Dermis lymphatic vessel endothelial cell (primary cell): ENCODE measurements at places on chromosomes 12 and 14. TPM values are rescaled to one million over a fixed set of nuclear protein-coding genes. Genes with fewer than 3 reads are reported as not detected.

The WNT1 gene
- not detected in 2 replicates for total RNA-seq

The GALNT8 gene
- 0.09 and 0.11 TPM in 2 replicates for total RNA-seq

The RNASE3 gene
- total RNA-seq: not detected in 2 replicates

The RTL1 gene
- not detected in 2 replicates for total RNA-seq

The COX8C gene
- not detected in 2 replicates for total RNA-seq

The LBHD2 gene
- not detected in 2 replicates for total RNA-seq

The DNAH10 gene
- under 0.01 and 0.17 TPM in 2 replicates for total RNA-seq

The C1S gene
- total RNA-seq: 0.09 and 0.65 TPM in 2 replicates

The NEUROD4 gene
- not detected in 2 replicates for total RNA-seq

The SERPINA10 gene
- total RNA-seq: not detected in 2 replicates

The FGF23 gene
- not detected in 2 replicates for total RNA-seq

The EIF2S1 gene
- 150 and 189 TPM in 2 replicates for total RNA-seq

The SYNDIG1L gene
- not detected in 2 replicates for total RNA-seq

The INF2 gene
- 25.3 and 26.5 TPM in 2 replicates for total RNA-seq

The RAB15 gene
- 4.8 and 8.2 TPM in 2 replicates for total RNA-seq

The ARHGAP9 gene
- total RNA-seq: not detected in 2 replicates

The SYCP3 gene
- total RNA-seq: 0.11 and 0.17 TPM in 2 replicates

The LGR5 gene
- total RNA-seq: not detected in 2 replicates

The REP15 gene
- 9.9 and 15.4 TPM in 2 replicates for total RNA-seq

The FLVCR2 gene
- 1.2 and 1.5 TPM in 2 replicates for total RNA-seq

The GPR65 gene
- 0.09 and 0.11 TPM in 2 replicates for total RNA-seq

The BEGAIN gene
- under 0.01 and 0.17 TPM in 2 replicates for total RNA-seq

The SLC10A1 gene
- not detected in 2 replicates for total RNA-seq

The PAPLN gene
- 25.3 and 40.5 TPM in 2 replicates for total RNA-seq

The RHOJ gene
- 133 and 176 TPM in 2 replicates for total RNA-seq
